ENCODE measurements at places on chromosomes 2 and 18.

DNA sequence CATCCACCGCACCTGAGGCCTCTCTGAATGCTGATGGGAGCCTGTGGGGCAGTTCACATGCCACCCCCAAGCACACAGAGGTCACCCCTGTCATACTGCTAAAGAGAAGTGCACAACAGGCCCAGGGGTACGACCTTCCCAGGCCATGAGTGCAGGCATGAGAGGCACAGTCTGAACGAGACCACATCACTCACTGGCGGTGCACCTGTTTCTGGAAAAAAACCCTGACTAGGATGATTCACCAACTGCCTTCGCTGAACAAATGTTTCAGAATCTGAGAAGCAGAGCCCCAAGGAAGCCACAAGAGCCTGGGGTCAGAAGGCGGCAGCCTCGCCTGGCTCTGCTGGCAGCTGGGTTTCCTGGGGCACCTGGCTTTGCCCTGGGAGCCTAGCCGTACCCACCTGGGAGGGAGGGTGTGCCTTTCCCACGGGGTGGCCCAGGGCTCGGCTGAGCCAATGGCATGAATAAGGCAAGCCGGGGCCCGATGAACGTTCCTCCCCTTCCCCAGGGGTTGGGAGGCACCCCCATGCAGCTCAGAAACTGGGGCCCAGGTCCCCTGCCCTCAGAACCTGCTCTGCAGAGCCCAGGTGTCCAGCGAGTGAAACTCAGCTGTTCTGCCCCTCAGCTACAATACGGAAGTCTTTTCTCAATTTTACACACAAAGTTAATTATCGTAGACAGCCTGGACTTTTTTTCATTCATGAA lies 73.8 kb downstream of the HDAC4 start:
- peak; percentile 33 for DNase-seq

- no peak for DNase-seq
Measured at GRCh38 chr2:16313235-16313975, 352.2 kb downstream of the CYRIA start.

- DNase-seq: no peak
Measured at GRCh38 chr18:31491586-31491985, 6.4 kb upstream of the DSG2 start.

- no peak for DNase-seq
Measured at GRCh38 chr18:9359796-9360195, 25.2 kb downstream of the TWSG1 start.

- no peak for DNase-seq
Measured at GRCh38 chr2:149544692-149545091, 42.9 kb downstream of the MMADHC start.

GRCh38 chr18:64276311-64277090 lies 127.6 kb upstream of the LINC00305 start:
- no peak for DNase-seq

DNA sequence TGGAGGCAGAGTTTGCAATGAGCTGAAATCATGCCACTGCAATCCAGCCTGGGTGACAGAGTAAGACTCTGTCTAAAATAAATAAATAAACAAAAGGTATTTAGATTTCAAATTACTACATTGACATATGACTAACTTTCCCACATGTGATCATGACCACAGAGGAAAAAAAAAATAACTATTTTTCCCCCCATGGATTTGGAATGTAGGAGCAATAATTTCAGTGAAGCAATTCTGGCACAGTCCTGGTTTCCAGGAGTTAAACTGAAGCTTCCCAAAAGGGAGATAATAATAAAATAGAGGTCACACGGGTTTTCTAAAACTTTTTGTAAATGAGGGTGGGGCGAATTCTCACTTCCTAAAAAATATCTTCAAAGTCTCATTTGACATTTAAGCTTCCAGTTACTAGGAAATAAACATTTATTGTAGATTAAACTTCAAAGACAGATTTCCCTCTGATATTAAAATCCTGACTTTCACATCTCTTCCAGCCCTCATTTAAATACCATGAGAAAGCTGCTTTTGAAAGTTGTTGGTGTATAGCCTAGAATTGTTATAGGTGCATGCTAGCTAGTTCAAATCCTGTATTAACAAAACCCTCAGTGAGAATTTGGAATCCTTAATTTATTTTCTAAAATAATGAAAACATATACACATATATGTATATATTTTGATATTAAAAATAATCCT lies 20.7 kb downstream of the SLC19A3 start:
- DNase-seq: no peak

GRCh38 chr18:35122586-35123224 lies 81.5 kb downstream of the MAPRE2 start:
- DNase-seq: no peak
